D721Med (cell line): ENCODE measurements at places on chromosomes 2 and 18.

- no peak for DNase-seq
Measured at GRCh38 chr2:40477361-40477760, 25.5 kb upstream of the SLC8A1 start.

- DNase-seq = no peak
Measured at GRCh38 chr2:200172944-200173581, 133.4 kb upstream of the SPATS2L start.

DNA sequence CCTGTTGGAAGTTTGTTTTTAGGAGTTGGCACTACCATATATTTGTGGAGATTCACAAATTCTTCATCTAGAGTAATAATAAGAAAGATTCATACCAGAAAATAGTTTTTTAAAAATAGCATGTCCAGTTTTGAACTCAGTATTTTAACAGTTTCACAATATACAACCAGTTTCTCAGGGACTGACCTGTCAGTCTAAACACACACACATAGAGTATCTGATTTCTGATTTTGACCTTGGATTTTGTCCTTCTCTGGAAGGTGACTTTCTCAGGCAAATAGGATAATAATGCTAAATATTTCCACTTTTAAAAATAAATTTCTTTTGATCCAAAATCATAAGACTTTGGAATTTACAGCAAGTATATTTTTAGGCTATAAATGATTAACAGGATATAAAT, 32.0 kb downstream of the MFSD6 start:
- no peak for DNase-seq

- no peak for DNase-seq
Measured at GRCh38 chr2:7182525-7182924, 265.3 kb downstream of the RNF144A start.

- DNase-seq = no peak
Measured at GRCh38 chr2:74317701-74318100, 25.5 kb downstream of the SLC4A5 start.

DNA sequence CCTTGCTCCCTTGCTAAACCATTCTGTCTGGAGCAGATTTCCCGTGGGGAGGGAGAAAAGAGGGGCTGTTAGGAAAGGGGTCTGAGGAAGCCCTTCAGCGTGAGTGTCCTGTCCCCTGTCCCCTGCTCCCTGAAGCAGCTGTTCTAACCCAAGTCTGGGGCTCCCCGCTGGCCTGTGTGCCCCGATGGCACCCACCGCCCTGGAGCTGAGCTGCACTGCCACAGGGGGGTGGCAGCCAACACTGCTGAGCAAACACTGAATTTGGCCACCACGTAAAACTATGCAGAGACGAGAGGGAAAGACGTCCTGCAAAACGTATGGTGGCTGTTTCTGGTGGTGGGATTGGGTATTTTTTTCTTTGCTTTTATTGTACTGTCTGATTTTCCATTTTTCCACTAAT, 17.9 kb downstream of the KCNG2 start:
- no peak for DNase-seq

- no peak for DNase-seq
Measured at GRCh38 chr2:45799679-45800381, 148.4 kb downstream of the PRKCE start.

DNA sequence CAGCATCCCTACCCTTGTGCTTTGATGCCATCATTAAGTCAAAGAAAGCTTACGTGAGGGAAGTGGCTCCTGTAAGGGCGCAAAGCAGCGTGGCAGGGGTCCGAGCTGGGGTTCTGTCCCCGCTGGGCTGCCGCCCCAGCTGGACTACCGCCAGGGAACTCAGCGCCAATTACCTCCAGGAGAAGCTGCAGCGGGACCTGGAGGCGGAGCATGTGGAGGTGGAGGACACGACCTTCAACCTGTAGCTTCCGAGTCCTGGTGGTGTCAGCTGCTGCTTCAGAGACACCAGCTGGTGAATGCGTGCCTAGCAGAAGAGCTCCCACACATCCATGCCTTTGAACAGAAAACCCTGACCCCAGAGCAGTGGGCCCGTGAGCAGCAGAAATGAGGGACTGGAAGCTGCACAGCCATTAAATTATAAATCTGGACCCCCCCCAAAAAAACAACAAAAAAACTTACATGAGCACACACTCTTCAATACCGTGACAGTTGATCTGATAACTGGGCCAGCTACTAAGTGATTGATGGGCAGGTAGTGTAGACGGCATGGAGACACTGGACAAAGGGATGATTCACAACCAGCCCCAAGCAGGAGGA, 20.1 kb upstream of the YES1 start:
- DNase-seq = no peak

- no peak for DNase-seq
Measured at GRCh38 chr2:71614976-71615766, 161.8 kb downstream of the DYSF start.

- no peak for DNase-seq
Measured at GRCh38 chr18:27991391-27991790, 185.5 kb downstream of the CDH2 start.

DNA sequence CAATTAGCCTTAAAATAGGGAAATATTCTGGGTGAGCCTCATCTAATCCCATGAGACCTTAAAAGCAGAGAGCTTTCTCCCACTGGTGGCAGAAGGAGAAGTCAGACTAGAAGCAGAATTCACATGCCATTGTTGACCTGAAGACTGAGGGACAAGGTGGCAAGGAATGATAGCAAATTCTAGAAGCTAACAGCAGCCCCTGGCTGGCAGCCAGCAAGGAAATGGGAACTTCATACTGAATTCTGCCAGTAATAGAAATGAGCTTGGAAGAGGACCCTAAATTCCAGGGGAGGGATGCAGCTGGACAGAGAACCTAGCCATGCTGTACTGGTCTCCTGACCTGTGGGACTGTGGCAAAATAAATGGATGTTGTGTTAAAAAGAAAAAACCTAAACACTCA, 19.5 kb downstream of the B3GNT7 start:
- no peak for DNase-seq

DNA sequence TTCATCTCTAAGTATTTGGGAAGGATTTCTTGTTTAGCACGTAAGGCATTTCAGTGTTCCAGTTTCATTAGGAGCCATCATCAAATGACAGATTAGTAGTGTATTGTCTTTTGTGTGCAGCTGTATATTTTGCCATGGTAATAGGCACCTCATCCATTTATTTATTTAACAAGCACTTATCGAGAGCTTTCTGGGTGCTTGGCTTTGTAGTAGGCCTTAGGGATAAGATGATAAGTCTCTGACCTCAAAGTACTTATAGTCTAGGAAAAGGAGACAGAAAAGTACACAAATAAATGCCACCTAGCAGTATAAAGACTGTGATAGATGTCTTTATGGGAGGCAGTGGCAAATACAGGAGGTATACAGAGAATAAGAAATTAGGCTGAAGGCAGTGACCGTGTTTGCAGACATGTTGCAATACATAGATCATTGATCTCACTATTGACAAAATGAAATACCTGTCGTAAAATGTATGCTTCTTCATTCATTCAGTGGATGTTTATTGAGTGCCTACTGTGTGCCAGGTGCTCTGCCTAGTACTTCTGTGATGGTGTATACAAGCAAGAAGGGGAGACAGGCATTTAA, 265.9 kb downstream of the SETBP1 start:
- DNase-seq = no peak

- DNase-seq = no peak
Measured at GRCh38 chr2:191521608-191522208, 156.2 kb upstream of the NABP1 start.

GRCh38 chr18:75074196-75075015, 134.5 kb downstream of the PTGR3 start:
- no peak for DNase-seq

- no peak for DNase-seq
Measured at GRCh38 chr2:32067549-32067948, 4.2 kb downstream of the SPAST start.

DNA sequence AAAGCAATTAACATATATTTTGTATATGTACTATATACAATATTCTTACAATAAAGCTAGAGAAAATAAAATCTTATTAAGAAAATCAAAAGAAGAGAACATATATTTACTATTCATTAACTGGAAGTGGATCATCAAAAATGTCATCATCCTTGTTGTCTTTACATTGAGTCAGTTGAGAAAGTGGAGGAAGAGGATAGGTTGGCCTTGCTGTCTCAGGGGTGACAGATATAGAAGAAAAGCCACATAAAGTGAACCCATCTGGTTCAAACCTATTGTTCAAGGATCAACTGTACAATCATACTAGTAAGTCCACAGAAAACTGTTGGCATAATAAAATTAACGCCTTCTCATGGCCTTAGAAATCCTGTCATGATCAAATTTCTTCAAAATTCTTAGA, 26.6 kb downstream of the SESTD1 start:
- no peak for DNase-seq

DNA sequence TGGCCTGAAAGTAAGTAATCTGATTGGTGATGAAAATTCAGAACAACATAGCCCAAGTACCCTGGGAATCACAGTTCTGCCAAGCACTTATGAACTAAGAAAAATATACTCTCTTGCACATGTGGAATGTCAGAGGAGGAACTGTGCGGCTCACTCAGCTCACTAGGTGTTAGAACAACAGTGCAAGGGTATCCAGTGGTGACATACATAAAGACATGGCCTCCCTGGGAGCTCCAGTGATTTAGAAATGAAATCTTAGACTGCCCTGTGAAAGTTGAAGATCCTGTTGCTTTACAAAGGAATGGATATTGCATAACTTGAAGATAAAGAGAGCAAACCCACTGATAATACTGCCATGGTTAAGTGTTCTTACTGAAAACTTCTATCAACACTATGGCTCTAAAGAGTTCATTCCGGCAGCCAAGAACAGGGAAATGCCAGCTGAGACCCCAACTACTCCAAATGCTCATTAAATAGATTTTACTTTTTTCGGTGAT, 246.2 kb downstream of the ARHGAP15 start:
- no peak for DNase-seq

DNA sequence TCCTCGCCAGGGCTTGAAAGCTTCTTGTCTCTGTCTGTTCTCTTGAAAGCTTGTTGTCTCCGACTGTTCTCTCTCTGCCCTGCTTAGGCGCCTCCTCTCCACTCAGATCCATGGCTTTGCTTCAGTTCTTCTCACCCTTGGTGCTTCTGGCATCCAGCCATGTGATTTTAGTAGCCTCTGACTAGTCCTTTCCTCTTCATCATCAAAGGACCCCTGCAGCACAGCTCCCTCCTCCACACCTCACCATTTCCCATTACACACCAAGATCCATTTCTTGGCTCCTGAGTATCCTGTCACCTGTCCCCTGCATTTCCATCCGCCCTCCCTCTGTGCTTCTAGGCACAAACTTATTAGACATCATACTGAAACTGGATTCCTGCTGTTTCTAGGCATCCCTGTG, 59.4 kb downstream of the ZNF236 start:
- no peak for DNase-seq

GRCh38 chr18:2990956-2991640, 21.8 kb downstream of the LPIN2 start:
- no peak for DNase-seq

DNA sequence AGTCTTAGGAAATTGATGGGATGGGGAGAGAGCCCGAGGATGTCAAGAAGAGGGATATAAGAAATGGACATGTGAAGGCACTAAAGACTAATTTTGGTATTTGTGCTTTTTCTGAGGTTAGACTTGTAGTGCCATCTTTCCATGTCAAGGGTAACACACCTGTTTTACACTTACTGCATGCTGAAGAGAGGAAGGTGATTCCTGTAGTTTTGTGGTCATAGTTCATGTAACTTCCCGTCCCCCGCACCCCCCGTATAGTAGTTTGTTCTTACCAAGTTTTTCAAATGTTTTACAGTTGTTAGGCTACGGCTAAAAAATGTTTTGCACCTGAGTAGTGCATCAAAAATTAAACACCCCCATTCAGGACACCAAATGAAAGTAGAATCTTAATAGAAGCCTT, 73.8 kb downstream of the CLIP4 start:
- DNase-seq = no peak

GRCh38 chr2:73899801-73900336, 7.1 kb downstream of the ACTG2 start:
- no peak for DNase-seq
